Endothelial cell of umbilical vein (primary cell): ENCODE measurements at places on chromosomes 12 and 14. TPM values are rescaled to one million over a fixed set of nuclear protein-coding genes. Genes with fewer than 3 reads are reported as not detected.

GRCh38 chr12:112916270-112916669, 9.5 kb downstream of the OAS1 start:
- peak; percentile 43 for DNase-seq

GRCh38 chr12:56593909-56594621, 36.1 kb downstream of the BAZ2A start:
- DNase-seq = peak; percentile 75

- DNase-seq = no peak
Measured at GRCh38 chr12:117298648-117299225, 62.7 kb downstream of the NOS1 start.

Gene CISTR
- total RNA-seq = not detected in 2 replicates

Gene EEF1AKMT3
- 6.6 and 8.8 TPM in 2 replicates for total RNA-seq
